ENCODE measurements at places on chromosomes 3 and 15.

- no peak for DNase-seq
Measured at GRCh38 chr3:66018057-66019033, 20.4 kb downstream of the MAGI1 start.

DNA sequence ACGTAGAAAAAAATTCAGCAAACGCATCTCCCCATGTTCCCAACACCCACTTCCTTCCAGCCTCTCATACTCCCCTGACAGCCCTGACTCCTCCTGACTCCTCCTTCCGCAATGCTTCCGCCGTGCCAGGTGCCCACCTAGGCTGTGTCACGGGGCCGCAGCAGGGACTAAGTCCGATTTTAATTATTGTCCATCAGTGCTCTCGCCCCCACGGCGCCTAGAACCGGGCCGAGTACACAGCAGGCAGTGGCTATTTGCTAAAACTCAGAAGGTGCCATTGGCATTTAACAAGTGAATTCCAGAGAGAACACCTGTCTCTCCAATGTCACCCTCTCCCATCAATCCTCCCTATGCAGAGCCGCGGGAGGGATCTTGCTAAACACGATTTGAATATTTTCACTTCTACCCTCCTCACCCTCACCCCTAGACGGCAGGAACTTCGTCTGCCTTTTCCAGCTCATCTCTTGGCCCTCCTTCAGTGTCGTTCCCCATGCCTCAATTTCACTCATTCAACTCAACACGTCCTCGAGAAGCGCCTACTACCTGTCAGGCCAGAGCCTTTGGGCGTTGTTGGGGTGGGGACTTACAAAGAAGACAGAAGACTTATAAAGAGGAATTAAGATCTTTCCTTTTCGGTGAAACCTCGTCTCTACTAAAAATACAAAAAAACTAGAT lies 11.5 kb upstream of the SHF start:
- no peak for DNase-seq

DNA sequence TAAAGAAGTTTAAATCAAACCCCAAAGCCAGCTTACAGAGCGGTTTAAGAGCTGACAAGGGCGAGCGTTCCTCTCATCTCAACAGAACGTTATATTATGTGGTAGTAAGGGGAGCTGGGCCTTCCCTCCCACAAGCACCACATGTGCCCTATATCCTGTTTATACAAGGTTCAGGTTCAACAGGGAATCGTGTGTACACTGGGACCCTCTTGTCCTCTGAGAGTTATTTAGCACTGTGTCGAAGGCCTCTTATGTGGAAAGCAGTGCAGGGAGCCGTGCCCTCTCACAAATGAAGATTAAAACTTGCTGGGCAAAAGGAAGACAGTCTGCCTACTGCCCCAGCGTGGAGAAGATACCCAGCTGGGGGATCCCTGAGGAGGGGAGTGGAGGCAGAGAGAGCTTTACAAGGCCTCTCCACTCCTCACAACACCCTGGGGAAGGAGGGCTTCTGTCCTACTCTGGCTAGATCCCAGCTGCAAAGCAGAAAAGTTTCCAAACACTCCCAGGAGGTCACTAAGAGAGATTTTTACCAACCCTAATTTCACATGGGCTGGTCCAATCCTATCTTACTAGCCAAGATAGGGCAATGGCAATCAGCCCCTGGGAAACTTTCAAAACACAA lies 2.9 kb downstream of the TLE3 start:
- DNase-seq: no peak

- DNase-seq: no peak
Measured at GRCh38 chr15:96354731-96355567, 24.4 kb downstream of the NR2F2 start.

- DNase-seq: no peak
Measured at GRCh38 chr3:72538070-72538745, 310.0 kb downstream of the SHQ1 start.

GRCh38 chr3:78977073-78977472 lies 790.7 kb downstream of the ROBO1 start:
- no peak for DNase-seq

GRCh38 chr15:66070220-66070934 lies 183.2 kb downstream of the MEGF11 start:
- no peak for DNase-seq

DNA sequence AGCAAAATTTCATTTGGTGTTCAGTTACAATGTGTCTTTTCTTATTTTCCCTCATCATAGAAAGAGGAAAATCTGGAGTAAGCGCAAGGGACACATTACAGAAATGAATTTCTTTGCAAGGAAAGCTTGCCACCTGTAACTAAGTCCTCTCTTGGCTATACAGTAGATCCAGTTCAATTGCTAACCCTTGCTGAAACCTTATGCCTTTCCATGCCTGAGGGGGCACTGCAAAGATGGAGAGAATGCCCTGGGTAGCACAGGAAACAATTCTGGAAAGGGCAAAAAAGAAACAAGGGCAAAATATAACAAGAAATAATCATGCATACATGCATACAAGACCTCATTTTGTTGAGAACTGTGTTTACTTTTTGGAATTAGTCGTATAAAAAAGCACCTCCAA lies 4.3 kb downstream of the CADM2 start:
- no peak for DNase-seq

- no peak for DNase-seq
Measured at GRCh38 chr3:184355261-184356040, 6.0 kb downstream of the CLCN2 start.

- no peak for DNase-seq
Measured at GRCh38 chr3:178982137-178982536, 89.5 kb downstream of the ZMAT3 start.

- DNase-seq: no peak
Measured at GRCh38 chr15:53559364-53560277, 199.8 kb downstream of the WDR72 start.

- no peak for DNase-seq
Measured at GRCh38 chr15:72706266-72706665, 20.3 kb downstream of the BBS4 start.

DNA sequence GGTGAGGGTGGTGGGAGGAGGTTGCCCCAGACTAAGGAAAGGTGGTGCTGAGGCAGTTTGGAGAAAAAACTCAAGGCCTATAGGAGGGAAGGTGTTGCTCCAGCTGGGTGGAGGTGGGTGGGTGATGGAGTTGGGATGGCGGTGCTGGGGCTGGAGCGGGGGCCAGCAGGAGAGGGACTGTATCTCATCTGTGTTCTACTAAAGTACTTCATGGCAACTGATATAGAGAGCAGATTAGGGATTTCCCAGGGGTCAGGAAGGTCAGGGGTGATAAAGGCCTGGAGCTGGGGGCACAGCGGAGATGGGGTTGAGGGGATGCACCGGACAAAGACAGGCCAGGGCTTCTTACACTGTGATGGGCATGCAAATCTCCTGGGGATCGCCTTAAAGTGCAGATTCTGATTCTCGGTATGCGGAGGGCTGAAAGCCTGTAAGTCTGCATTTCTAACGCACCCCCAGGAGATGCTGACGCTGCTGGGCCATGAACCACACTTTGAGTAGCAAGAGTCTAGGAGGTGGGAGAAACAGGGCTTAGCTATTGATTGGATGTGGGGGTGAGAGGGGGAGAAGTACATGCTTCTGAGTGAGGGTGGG lies 4.2 kb downstream of the KLHL40 start:
- DNase-seq: no peak

- DNase-seq: no peak
Measured at GRCh38 chr3:164377466-164377865, 700.8 kb downstream of the SI start.

GRCh38 chr3:9912294-9912935 lies 4.5 kb upstream of the IL17RC start:
- no peak for DNase-seq

GRCh38 chr3:107395066-107395465 lies 17.8 kb downstream of the CCDC54 start:
- no peak for DNase-seq

DNA sequence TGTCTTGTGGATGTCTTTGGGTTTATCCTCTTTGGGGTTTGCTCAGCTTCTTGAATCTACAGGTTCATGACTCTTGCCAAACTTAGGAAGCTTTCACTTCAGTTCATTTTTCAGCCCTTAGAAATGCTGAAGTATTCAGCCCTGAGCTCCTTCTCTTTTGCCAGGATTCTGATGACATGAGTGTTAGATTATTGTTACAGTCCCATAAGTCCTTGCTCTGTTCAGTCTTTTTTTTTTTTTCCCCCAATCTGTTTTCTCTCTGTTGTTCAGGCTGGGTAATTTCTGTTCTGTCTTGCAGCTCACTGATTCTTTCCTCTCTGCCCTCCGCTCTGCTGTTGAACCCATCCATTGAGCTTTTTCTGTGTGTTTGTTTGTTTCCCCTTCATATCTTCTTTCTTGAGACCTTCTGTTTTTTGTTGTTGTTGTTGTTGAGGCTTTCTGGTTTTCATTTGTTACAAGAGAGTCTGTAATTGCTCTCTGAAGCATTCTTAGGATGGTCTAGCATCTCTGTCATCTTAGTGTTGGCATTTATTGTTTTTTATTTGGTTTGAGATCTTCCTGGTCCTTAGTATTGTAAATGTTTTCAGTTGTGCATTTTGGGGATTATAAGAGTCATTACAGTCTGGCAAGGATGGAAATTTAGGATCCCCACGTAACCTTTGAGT lies 18.4 kb downstream of the LRCH3 start:
- no peak for DNase-seq

- no peak for DNase-seq
Measured at GRCh38 chr15:35986191-35986721, 440.3 kb upstream of the DPH6 start.

GRCh38 chr3:44516230-44516629 lies 38.8 kb upstream of the ZNF445 start:
- DNase-seq: no peak

GRCh38 chr15:68220967-68221366 lies 8.6 kb downstream of the CLN6 start:
- DNase-seq: no peak

DNA sequence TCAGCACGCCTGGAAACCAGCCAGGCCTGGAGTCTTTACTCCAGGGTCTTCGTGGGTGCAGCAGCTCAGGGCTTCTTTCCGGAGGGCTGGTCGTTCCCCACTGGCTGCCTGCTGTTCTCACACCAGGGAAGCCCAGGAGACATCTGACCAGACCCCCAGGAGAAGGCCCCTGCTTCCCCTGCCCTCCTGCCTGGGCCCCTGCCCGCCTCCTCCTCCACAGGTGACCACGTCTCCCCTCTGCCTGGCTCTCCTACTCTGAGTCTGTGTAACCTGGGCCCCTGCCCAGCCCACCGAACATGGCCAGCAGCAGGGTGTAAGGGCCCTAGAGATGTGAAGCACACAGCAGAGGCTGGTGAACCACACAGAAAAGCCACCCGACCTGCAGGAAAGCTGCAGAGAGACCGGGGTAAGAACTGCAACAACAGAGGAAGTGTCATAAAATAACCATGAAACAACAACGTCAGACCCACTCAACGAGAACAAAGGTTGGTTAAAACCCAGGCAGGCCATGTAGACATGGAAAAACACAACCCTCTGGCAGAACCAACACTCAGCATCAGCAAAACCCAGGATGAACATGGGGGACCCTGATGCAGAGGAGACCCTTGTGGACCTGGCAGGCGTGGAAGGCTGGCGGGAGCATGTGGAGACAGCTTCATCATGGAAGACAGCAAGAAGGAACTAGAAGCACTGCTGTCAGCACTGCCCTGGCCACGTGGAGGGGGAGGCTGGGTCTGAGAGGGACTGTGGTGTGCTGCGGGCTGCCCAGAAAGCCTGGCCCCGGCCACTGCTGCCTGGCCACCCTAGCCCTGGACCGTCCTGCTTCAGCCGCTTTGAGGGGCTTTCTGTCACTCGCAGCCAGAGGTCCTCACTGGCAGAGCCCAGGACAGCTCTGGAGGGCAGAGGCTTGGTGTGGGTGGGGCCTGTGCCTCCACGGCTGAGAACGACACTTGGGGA lies 20.4 kb downstream of the UROC1 start:
- no peak for DNase-seq

- no peak for DNase-seq
Measured at GRCh38 chr3:72273615-72274014, 488.7 kb upstream of the PROK2 start.

DNA sequence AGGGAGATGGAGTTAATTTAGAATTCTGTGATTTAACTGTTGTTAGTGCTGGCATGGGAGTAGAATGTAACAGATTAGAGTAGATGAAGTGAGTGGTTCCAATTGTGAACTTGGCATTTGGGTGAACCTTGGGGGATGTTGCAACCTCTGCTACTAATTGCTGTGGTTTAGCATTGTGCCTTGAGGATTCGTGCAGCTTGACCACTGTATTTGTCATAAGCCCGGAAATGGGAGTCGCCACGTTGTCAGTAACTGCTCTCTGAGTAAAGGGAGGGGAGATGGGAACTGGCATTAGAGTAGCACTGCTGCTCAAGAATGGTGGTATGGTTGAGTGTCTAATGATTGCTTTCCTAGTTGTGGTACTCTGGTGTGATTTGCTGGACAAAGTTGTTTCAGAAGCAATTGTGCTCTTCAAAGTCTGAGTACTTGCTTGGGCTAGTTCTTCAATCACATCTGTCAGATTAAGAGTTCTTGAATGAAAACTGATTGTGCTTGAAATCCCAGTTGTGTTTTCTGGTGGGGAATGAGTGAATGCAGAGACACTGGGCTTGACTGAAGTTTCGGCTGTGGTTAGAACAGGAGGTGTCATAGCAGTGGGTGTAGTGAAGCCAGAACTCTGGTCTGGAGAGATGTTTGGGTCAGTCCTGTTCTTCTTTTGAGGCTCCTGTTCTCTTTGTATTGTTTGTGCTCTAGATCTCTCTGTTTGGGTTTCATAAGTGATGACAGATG lies 15.4 kb downstream of the IGSF10 start:
- DNase-seq: no peak

- no peak for DNase-seq
Measured at GRCh38 chr3:149245738-149246451, 24.3 kb upstream of the CP start.

DNA sequence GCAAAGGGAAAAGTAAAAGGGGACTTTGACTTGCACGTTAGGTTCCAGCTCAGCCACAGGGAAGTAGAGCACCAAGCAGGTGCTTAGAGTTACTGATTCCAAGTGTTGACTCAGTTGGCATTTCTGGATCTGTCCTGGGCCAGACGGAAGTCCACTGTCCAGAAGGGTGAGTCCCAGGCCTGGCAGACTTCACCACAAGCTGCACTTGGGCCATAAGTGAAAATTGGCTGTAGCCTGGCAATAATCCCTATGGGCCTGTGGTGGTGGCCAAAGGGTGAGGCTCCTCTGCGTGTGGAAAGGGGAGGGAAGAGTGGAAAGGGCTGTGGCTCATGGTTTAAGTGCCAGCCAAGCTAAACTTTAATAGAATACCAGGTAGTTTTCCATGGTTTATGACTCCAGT lies 121.5 kb downstream of the DTWD1 start:
- DNase-seq: no peak

DNA sequence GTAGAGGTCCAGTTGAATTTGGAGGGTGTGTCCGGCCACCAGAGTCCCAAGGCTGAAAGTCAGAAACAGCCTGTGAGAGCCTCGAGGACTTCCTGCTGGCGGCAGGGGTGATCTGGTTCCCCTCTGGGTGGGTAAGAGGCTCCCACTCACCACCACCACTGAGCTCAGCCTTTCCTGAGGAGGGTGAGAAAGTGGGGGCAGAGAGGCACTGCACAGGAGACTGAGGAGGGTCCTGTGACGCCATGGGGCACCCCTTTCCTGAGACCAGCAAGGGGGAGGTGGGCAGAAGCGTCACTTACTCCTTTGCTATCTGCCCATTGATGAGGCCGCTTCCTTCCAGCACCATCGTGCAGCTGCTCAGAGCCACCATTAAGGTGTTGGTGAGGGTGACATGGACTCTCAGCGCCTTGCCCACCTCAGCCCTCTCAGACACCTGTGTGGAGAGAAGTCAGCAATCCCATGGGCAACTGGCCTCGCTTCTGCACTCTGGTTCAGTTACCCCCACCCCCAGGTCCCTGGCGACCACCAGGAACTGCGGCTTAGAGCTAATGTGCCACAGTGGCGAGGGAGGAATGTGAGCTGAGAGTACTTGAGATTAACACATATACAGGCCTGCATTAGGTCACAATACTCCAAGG lies 10.0 kb upstream of the TGM5 start:
- DNase-seq: no peak

All from iPS DF 6.9 (cell line).